ENCODE measurements at places on chromosomes 6 and 20.

GRCh38 chr20:48098866-48099265 is 313.6 kb upstream of the SULF2 start:
- DNase-seq, result no peak

DNA sequence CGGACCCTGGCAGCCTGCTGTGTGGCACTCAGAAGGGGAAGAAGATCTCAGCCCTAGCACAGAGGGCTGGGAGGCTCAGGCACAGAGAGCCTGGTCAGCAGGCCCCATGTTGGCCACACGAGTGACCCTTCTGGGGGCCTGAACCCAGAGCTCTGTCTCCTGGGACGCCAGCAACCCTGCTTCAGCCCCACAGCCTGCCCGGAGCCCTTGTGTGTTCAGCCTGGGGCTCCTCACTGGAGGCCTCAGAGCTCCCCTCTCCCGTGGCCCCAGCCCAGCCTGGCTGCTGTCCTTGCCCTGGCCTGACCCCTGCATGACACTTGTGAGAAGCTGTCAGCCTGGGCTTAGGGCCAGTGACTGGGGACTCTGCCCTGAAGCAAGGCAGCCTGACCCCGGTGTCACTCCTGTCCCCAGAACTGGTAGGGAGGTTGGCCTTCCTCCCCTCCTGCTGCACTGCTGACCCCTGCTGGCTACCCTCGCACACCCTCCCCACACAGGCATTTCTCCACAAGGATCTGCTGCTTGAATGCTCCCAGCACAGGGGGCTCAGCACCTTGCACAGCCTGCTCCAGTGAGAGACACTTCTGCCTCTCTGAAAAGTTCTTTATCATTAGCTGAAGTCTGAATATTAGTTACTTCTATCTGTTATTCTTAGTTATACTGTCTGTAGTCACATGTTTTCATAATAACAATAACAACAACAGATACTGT is 15.4 kb upstream of the IP6K3 start:
- peak; percentile 80 for DNase-seq

DNA sequence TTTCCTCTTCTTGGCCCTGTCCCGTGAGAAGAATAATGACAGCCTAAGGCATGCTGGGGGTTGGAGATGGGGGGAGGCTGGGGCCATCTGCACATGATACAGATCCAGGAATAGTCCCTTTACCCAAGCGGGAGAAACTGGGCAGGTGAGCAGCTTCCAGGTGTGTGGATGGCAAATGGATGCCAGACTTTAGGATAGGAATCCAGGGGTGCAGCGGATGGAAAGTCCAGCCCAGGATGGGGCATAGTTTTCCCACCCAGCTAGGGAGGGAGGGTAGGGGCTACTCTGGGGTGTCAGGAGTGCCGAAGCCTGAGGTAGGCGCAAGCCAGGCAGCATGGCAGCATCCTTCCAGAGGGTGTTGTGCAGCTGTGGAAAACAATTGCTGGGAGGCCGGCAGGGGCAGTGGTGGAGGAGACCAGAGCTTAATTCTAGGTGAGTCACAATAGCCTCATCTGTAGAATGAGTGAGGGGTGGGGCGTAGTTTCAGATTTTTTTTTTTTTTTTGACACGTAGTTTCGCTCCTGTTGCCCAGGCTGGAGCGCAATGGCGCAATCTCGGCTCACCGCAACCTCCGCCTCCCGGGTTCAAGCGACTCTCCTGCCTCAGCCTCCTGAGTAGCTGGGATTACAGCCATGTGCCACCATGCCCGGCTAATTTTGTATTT is 15.4 kb upstream of the FAM110A start:
- no peak for DNase-seq

- DNase-seq, result no peak
Measured at GRCh38 chr6:152457949-152458624, 179.1 kb downstream of the SYNE1 start.

DNA sequence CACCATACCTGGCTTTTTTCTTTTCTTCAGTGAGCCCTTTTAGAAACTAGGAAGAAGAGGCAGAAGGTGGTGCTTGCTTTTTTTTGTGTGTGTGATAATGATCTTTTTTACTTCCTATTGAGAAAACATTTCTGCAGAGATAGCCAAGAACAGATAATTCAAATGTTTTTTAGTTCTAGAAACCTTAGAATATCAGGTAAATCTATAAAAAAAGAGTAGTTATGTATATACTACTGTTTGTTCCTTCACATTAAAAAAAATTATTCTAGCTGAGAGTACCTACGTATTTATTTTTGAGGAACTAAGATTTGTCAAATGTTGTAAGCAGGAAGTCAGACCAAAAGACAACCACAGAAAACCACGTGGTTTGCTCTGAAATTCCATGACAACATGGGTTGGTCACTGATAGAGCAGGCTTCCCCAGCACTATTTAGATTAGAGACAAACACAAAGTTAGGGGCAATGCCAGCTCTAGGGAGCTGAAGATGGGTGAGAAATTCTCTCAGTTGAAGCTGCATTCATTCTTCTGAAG is 12.8 kb downstream of the STK4 start:
- DNase-seq, result peak; percentile 20

GRCh38 chr6:25127076-25127837 is 151.9 kb upstream of the CARMIL1 start:
- DNase-seq, result no peak

- DNase-seq, result no peak
Measured at GRCh38 chr6:5261545-5262109, 314 bp downstream of the FARS2 start.

GRCh38 chr6:82866446-82866845 is 199.2 kb downstream of the UBE3D start:
- DNase-seq, result no peak

DNA sequence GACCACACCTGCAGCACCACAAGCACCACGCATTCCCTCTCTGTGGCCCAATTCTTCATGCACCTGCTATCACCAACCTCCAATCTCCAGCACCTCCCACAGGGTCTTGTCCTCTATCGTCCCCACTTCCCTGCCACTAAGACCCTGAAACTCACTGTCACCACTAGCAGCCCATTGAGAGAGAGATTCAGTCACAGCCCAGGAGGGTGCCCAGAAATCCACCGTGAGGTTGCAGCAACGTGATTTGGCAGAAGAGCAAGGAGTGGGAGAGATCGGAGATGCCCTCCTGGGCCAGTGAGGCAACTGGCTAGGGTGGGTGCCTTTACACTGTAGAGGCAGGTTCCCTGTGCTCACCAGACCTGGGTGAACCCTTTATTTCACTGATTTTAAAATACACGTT is 90.1 kb downstream of the ANKRD60 start:
- no peak for DNase-seq

DNA sequence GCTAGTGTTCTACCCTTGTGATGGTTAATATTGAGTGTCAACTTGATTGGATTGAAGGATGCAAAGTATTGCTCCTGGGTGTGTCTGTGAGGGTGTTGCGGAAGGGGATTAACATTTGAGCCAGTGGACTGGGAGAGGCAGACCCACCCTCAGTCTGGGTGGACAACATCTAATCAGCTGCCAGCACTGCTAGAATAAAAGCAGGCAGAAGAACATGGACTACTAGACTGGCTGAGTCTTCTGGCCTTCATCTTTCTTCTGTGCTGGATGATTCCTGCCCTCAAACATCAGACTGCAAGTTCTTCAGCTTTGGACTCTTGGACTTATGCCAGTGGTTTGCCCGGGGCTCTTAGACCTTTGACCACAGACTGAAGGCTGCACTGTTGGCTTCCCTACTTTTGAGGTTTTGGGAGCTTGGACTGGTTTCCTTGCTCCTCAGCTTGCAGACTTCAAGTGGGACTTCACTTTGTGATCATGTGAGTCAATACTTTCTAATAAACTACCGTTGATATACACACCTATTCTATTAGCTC is 50.1 kb downstream of the SDHAF4 start:
- DNase-seq, result no peak

DNA sequence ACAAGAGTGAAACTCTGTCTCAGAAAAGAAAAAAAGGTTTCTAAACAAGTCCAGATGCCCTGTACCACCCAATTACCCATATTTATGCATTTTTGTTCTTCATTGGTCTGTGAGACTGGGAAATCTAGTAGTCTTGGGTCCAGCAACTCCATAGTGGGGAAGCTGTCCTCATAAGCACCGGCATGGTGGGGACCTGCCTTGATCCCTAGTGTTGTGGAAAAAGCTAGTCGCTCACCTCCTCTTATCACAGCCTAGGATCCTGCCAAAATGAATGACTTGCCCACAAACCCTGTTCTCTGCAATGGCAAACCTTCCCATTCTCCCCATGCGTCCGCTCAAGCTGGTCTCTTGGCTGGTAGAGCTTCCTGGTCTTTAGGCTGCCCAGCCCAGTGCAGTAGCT is 38.3 kb upstream of the GABRR1 start:
- no peak for DNase-seq

DNA sequence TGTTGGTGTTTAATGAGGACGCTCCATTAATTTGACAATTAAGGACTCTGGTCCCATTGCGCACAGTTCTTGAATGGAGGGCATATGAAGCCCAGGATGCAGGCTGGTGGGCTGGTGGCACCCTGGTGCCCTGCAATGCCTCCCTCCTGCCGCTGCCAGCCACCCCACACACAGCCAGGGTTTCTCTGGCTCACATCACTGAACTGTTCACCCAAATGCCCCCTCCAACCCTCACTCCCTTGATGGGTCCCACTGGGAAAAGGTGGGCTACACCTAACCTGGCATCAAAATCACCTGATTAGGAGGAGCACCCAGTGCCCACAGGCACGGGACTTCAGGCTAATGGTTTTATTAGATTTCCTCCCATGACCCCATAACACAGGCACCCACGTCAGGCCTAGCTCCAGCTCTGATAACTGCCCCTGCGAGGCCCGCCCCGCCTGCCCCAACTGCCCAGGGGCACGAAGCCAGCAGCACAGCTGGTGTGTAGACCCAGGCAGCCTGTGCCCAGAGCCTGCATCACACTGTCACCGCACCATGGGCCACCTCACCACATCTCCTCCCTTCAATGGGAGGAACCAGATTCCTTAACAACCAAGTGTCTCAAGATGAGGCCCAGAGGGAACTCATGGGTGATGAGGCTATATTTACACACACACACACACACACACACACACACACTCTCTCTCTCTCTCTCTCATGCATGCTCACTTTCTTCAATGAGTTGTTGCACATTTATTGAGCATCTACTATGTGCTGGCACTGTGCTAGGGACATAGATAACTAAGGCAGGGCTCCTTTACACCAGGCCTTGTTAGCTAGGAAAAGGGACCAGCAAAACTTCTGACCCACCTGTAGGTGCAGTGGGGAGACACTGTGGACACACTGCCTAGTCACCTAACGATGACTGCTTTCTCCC is 107.3 kb downstream of the NOL4L start:
- no peak for DNase-seq

GRCh38 chr6:15980801-15981200 is 148.1 kb upstream of the MYLIP start:
- no peak for DNase-seq

Measured in heart left ventricle (tissue), 16 donors.